Stimulated activated CD8-positive, alpha-beta memory T cell treated with anti-CD3 and anti-CD28 coated beads, Interleukin-12 subunit alpha, Interleukin-12 subunit beta, amount 100 ng/mL, for 4 hours (primary cell): ENCODE measurements at places on chromosomes 6 and 20.

DNA sequence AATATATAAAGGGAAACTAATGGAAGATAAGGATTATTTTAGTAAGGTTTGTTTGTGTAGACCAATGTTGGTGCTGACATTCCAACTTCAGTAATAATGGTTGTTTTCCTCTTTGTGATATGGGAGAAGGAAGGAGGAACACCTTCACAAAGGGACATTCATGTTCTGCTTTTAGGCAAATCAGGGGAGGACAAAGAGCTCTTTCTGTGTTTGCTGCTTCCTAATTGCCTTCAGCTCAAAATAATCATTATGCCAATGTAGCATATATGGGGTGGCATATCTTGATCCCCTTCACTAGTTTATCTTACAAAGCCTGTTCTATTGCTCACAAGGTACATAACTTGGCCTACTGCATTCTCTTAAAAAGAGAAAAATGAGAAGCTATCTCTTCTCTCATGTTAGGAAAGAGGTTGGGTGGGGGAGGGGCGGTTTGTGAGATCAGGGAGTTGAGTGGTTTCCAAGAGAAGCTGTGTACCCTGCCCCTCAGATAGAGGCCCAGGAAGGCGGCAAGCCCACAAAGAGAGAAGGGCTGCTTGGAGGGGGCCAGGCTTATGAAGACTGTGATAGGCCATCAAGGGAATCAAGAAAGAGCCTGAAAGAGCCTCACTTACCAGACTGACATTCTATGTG is 4.7 kb upstream of the ADGRG6 start:
- DNase-seq: no peak

GRCh38 chr20:58117944-58118343 is 110.5 kb downstream of the ANKRD60 start:
- DNase-seq: no peak

DNA sequence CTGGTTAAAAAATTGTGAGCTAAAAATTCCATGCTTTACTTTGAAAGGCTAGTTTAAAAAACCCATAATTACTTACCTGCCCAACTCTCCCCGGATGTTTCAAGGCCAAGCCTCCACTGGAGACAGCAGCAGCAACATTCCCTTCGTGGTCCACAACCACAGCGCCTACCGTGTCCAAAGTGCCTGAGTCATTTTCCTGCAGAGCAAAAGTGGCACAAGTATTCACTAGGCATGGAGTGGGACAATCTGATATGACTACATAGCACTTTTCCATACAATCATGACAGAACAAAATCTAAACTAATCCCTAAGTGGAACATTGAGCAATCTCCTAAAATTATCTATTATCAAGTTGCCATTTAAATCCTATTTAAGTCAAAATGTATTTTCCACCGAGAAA is 104.8 kb downstream of the TASP1 start:
- no peak for DNase-seq

- DNase-seq: no peak
Observed at GRCh38 chr6:18324706-18325042, 60.3 kb upstream of the DEK start.

GRCh38 chr20:46648903-46649649 is 2.2 kb downstream of the SLC13A3 start:
- no peak for DNase-seq

GRCh38 chr6:13763740-13764381 is 50.5 kb downstream of the MCUR1 start:
- DNase-seq: no peak
